Right ventricle myocardium superior (tissue), 1 donor: ENCODE measurements at places on chromosomes 4 and X. TPM values are rescaled to one million over a fixed set of nuclear protein-coding genes. Genes with fewer than 3 reads are reported as not detected.

DNA sequence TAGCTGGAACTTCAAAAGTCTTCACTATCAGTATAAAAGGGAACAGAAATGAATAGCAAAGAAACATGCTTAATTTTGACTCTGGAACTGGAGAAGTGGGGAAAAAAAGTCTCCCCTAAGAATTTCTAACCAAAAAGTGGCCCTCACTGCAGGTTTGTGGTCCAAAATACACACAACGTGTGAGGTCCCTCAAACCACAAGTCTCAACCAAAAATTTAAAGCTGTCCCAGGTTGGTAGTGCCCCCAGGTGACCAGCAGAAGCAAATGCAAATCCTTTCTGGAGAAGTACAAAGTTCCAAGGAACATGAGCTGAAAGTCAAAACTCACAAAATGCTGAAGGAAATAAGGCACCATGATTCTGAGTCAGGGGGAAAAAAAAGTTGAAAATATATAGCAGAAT lies 23.6 kb upstream of the VAMP7 start:
- no peak for DNase-seq

GRCh38 chr4:11743976-11744375 lies 315.3 kb upstream of the HS3ST1 start:
- DNase-seq = no peak

Gene KLHL4
- 1.0 TPM for total RNA-seq

- DNase-seq = no peak
These were observed 44.7 kb upstream of the KLF3 start for GRCh38 chr4:38619316-38619715.

GRCh38 chrX:110041980-110042379 lies 39.1 kb downstream of the TMEM164 start:
- DNase-seq = no peak

Gene IL13RA1
- total RNA-seq = 16.8 TPM

Gene NR3C2
- total RNA-seq = 24.7 TPM

Gene LNX1
- total RNA-seq = 10.3 TPM

- DNase-seq = no peak
These were observed 438.1 kb downstream of the INPP4B start for GRCh38 chr4:142408003-142408441.

DNA sequence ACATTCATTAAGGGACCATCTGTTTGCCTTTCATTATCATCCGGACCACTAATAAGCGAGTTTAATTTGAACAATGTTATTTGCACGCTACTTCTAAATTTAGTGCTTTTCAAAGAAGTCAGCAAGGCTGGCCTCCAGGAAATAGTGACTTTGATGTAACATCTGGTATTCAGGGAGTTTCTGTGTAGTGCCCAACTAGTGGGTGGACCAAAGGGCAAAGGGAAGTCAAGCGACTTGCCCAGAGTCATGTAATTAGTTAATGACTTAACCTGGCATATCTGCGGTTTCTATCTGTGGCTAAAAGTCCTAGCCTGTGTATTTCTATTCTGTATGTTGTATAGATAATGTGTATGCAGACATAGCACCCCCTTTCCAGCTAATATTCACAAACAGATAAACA lies 56.3 kb upstream of the LCORL start:
- no peak for DNase-seq

DNA sequence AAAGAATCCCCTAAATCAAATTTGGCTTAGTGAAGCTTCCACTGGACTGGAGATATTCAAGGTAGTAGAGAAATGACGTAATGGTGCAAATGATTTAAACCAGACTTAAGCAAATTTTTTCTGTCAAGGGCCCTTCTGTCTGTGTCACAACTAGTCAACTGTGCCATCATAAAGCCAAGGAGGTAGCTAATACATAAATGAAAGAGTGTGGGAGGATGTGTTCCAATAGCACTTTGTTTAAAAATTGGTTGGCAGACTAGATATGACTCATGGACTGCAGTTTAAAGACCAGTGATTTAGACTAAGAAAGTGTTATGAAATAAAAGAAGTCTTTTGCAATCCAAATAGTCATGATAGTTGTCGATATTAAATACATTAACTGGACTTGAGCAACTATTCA lies 24.3 kb upstream of the TEX13C start:
- no peak for DNase-seq

Gene NLGN4X
- total RNA-seq = 3.0 TPM
